Fibroblast of the conjunctiva (primary cell): ENCODE measurements at places on chromosomes 3 and 15.

GRCh38 chr3:30418443-30418842 lies 188.0 kb upstream of the TGFBR2 start:
- no peak for DNase-seq

GRCh38 chr15:74957476-74958035 lies 984 bp upstream of the RPP25 start:
- no peak for DNase-seq

DNA sequence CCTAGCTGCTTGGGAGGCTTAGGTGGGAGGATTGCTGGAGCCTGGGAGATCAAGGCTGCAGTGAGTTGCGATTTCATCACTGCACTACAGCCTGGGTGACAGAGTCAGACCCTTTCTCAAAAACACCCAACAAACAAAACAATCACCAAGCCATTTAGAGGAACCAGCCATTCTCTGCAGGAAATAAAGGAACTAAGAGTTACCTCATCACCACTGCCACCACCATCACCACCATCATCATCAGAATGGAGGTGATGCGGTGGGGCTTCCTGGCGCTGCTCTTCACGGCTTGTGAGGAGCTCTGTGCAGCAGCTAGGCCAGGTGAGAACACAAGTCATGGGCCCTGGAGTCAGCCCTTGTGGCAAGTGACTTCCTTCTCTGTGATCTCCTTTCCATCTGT lies 37.7 kb upstream of the KLHL25 start:
- no peak for DNase-seq

GRCh38 chr3:174614036-174614435 lies 245.1 kb upstream of the NAALADL2 start:
- peak; percentile 13 for DNase-seq

- DNase-seq: no peak
These were observed 484.6 kb downstream of the ROBO2 start for GRCh38 chr3:77524463-77524862.

DNA sequence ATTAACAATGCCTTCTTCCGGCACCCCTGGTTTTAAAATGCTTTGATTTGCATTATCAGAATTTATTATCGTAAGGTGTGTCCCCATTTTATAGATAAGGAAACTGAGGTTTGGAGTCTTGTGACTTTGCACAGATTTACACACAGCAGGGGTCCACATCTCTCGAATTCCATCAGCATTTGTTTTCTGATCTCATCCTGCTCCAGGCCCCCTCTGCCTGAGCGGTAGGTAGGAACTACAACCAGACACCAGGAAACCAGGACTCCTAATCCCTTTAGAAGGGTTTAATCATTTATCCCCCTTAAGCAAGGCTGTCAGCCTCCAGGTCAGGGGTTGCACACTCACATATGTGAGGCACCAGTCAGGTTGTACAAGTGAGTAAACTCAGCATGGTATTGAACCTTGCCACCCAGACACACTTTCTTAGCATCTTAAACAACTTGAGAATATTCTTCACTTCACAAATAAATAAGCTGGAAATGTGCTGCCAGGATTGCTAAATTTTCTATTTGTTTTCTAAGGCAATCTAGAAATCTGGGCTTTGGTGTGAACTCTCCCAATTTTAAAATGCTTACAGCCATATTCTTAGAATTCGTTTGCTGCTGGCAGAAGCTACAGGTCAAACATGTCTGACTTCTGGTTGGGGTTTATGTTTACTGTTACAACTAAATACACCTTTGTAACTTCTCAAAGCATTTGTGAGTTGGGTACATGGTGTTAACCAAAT lies 31.7 kb upstream of the CMTM7 start:
- no peak for DNase-seq

DNA sequence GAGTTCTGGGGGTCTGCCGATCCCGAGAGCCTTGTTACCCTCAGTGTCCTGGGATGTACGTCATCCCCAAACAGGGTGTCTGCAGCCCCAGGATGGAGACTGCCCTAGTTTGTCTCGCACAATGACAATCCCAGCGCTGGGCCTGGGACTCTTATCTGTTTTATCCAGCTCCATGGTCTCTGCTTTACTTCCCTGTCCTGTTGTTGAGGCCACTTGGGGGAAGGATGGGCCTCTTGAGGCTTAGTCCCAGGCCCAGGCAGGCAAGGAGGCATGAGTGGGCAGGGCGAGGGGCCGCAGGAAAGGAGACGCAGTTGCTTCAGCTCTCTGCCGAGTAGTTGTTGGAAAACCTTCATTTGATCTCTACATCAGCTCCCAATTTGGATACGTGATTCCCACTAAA lies 17.4 kb downstream of the SMAD6 start:
- DNase-seq: no peak

DNA sequence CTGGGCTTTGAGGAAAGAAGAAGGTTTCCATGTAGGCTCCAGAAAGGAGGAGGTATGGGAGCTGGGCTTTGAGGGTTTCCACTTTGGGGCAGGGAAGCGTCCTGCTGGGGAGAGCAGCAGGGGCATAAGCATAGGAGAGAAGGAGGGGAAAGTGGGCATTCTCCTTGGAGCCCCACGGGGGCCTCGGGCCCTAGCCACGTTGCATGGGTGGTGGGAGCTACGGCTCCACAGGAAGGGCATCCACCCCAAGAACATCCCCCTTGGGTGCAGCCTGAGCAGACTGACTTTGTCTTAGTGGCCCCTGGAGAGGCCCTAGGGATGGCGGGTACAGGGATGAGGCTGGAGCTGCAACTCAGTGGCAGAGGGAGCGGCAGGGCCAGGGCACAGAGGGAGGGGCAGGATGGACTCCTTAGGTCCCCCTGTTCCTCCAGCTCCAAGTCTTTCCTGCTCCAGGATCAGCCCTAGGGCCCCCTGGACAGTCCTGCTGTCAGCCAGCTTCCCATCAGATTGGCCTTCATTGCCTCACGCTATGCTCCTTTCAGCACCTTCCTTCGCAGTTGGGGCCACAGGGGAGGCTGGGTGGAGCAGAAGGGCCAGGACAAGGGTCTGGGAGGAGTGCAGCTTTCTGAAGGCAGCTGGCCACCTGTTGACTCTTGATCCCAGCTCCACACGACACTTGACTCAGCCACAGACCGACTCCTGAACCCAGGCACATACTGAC lies 22.9 kb downstream of the PRR20G start:
- no peak for DNase-seq

DNA sequence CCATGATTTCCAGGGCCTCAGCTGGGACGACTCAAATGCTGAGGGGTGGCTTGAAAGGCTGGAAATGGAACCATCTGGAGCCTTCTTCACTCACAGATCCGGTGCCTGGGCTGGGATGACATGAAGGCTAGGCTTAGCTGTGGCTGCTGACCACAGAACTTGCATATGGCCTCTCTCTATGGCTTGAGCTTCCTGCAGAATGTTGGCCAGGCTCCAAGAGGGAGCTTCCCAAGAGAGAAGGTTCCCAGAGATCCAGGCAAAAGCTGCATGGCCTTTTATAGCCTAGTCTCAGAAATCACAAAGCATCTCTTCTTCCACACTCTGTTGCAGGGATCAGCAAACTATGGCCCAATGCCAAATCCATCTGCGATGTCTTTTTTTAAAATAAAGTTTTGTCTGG lies 44.8 kb downstream of the GATM start:
- DNase-seq: no peak
